ENCODE measurements at places on chromosomes 5 and 9.

DNA sequence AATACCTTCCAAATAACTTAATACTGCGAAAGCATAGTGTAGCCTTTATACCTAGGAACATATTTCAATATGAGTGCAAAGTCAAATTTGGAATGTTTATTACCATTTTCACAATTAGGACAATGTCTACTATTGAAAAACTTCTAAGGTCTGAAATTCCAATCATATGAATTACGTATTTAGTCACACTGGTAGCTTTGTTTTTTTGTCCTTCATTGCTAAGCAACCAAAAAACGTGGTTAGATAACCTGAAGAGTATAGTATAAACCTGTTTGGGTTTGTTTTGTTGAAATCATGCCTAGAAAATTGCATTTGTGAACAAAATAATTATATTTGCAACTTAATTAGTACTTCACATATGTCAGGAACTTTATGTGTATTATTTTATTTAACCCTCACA is 134.2 kb downstream of the FBXO4 start:
- no peak for DNase-seq

GRCh38 chr9:96532173-96532572 is 82.2 kb downstream of the HABP4 start:
- no peak for DNase-seq

- no peak for DNase-seq
Measured at GRCh38 chr5:17184588-17184987, 32.8 kb upstream of the BASP1 start.

DNA sequence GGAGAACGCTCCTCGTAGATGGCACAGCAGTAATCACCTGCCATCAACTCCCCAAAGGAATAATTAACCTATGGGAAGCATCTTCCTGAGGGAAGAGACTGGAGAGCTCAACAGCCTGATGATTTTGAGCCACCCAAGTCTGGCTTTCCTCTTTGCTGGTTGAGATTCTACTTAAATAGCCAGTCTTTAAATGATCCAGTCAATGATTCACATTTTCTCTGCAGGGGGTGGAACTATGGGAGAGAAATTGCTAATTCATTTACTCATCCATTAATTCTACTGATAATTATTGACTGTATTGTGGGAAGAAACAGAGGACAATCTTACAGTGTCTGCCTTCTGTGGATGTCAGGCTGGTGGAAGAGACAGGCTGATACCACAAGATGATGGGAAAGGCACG is 355.0 kb upstream of the PANK3 start:
- DNase-seq: no peak

GRCh38 chr9:108325406-108325805 is 530.4 kb downstream of the ACTL7B start:
- no peak for DNase-seq

GRCh38 chr5:91443023-91443422 is 59.9 kb upstream of the ARRDC3 start:
- DNase-seq: no peak

GRCh38 chr5:145598983-145599382 is 236.2 kb downstream of the PRELID2 start:
- no peak for DNase-seq

GRCh38 chr5:56298336-56299090 is 65.4 kb upstream of the ANKRD55 start:
- no peak for DNase-seq

DNA sequence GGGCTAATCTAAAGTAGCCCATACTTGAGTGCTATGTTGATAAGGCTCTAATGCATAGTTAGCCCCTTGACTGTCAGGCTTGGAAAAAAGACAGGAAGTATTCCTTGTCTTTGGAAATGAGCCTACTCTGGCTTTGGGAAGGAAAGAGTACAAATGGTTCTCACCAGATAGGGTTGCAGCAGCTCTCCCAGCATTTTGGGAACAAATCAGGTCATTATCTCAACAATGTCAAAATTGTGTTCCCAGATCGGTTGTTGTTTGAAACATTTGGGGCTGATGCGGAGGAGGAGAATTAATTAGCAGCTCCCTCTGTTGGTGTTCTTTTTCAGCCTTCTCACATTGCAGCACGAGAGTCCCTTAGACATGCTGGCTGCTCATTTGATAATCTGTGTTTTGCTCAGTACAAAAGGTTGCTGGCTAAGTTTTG is 294.7 kb upstream of the DMRT1 start:
- no peak for DNase-seq

GRCh38 chr9:16306586-16306985 is 563.9 kb downstream of the BNC2 start:
- no peak for DNase-seq

DNA sequence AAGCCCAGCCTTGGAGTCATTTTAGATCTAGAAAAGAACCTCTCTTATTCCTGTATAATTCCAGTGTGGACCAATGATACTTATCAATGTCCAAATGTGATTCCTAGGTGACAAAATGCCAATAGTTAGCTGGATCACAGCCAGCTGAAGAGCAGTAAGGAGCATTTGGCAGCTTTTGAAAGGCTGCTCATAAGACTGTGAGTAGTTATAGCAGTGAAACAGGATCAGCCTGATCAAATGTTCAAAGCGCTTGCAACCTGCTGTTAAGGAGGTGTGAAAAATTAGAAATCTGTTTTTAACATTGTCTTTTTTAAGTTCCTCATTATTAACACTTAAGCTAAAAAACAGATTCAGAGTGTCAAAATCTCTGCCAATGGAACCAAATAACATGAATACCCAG is 85.1 kb downstream of the SSBP2 start:
- DNase-seq: no peak

DNA sequence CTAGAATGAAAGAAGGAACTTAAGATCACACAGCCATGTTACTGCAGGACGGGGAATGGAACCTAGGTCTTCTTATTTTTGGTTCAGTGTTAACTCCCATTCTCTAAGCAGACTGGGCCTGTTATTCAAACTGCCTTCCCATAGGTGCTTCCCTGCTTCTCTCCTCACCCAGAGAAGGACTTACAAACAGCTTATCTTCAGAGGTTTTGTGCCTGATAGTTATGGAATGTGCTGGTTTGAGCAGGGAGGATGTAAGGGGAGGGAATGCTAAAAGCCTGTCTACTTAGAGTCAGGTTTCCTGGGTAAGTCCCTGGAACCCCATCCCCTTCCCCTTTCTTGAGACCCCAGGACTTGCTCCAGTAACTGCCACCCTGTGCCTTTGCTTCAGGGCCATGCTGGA is 4.2 kb upstream of the PSMD5 start:
- DNase-seq: no peak

DNA sequence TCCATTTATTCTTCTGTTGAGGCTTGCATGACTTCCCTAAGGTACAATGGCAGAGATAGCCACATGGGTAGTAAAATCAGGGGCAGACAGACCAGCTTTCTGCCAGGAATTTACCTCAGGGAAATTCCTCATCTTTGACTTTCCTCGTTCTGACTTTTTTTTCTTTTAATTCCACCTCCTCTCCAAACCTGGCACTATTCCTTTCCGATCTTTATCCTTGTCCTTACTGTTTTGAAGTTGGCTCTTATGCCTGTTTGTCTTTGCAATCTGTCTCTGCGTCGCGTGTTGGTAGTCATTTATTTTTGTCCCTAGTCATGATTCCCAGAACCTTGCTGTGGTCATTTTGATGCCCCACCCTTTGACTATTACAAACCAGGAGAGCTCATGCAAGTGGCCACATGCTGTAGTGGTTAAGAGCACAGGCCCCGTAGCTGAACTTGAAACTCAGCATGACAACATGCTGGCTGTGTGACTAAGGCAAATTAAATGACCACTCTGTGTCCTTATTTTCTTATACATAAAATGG is 19.0 kb downstream of the TMC1 start:
- no peak for DNase-seq

- DNase-seq: no peak
Measured at GRCh38 chr5:59420596-59420995, 472.9 kb downstream of the PDE4D start.

DNA sequence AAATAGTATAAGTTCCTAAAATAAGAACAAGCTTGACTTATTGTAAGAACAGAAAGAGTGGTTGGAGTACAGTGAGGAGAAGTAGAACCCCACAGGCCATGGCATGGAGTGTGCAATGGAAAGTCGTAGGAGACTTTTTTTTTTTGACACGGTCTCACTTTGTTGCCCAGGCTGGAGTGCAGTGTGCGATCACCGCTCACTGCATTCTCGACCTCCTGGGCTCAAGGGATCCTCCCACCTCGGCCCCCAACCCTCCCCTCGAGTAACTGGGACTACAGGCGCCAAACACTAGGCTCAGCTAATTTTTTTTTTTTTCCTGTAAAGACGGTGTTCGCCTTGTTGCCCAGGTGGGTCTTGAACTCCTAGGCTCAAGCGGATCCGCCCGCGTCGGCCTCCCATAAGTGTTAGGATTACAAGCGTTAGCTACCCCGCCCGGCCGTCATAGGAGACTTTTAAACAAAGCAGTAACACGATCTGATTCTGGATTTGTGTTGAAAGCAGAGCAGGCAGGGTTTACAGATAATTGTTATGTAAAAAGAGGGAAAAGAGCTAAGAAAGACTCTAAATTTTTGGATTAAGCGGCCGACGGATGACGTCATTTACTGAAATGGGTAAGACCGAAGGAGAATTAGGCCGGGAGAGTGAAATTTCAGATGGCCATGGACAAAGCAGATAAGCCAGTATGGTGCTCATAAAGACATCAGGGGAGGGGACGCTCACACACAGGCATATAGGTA is 752 bp downstream of the TSTD2 start:
- peak; percentile 12 for DNase-seq

DNA sequence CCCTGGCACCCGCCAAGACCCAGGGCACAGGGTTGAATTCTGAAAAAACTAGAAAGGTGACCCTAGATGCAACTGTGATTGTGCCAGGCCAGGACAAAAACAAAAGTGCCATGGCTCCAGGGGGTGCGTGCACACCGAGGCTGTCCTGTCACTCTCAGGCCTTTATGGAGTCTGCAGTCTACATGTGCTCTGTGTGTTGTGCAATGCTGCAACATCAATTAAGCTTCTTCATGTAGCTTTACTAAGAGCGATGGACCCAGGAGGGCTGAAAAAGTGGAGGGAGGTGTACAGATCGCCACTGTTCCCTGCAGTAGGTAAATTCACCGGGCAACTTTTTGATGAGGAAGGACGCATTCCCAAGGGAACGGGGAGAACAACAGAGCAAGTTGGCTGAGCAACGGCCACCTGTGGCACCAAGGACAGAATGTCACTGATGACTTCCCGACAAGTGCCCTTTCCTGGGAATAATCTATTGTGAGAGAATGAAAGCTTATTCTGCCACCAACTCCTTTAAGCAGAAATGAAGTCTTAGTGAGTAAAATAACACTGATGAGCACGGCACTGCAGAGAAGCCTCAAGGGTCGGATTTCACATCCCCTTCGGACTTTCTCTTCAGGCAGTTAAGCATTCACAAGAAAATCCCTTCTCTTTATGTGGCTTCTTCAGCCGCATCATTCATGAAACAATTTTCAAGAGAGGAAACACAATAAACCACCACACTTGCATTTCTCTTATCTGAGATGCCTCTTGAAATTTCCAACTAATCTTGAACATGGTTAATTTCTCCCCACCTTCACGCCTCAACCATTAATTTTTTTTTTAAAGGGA is 149.6 kb downstream of the DROSHA start:
- DNase-seq: no peak

GRCh38 chr5:157273131-157273556 is 7.2 kb downstream of the CYFIP2 start:
- peak; percentile 74 for DNase-seq

DNA sequence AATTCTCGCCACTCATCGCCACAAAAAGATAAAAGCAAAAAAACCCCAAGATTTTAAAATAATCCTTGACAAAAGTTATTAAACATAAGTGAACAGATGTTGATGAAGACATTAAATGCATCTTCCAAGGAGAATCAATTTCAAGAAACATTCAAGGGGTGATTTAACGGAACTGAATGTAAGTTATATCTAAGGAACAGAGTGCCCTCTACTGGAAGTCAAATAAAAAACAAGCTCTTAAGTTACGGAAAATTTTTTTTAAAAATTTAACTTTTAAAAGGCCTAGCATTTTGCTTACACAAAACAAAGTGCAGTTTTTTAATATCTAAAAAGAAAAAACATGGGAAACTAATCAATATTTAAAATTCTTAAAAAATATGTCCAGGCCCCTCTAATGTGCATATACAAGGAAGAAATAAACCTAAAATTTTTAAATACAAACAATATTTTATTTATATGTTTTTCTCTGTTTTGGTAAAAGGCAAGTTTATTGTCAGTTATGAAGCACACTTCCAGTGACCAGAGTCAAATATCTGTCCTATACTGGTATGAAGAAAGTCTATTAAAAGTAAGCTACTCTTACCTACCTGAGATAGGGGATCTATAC is 28.0 kb downstream of the TEX10 start:
- no peak for DNase-seq

- DNase-seq: no peak
Measured at GRCh38 chr5:44278469-44278868, 110.8 kb downstream of the FGF10 start.

- no peak for DNase-seq
Measured at GRCh38 chr5:56535347-56535746, 280.0 kb upstream of the MAP3K1 start.

- no peak for DNase-seq
Measured at GRCh38 chr5:53603009-53603687, 42.7 kb downstream of the NDUFS4 start.

DNA sequence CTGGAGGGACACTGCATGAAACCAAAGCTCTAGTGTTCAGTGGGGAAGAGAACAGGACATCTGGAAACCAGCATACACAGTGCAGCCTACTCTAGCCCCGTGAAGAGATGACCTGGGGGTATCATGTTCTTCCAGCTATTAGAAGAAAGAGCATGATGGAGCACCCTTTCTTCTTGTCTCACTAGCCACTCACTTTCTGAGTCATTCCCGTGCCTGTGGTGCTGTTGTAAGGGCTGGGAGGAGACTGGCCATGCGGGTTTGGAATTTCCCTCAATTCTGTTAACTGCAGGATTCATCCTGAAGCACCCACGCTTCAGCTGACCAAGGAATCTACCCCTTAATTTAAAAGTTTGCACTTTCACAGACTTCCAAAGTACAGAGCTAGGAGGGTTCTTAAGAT is 137.0 kb downstream of the COL23A1 start:
- no peak for DNase-seq

GRCh38 chr9:96317335-96317980 is 15.5 kb upstream of the HSD17B3 start:
- peak; percentile 15 for DNase-seq
